Ascending aorta (tissue), 2 donors: ENCODE measurements at places on chromosomes 1 and 21. TPM values are rescaled to one million over a fixed set of nuclear protein-coding genes. Genes with fewer than 3 reads are reported as not detected.
A peak's percentile ranks its signal among the peaks of the same experiment; 100 is the strongest.

Gene MAP3K6
- total RNA-seq: 164 TPM

Gene IL19
- not detected for total RNA-seq

Gene NBPF4
- not detected for total RNA-seq

Gene SLC6A17
- 0.11 TPM for total RNA-seq

Gene KRTAP11-1
- total RNA-seq: not detected

Gene NEXN
- 38.2 TPM for total RNA-seq

- no peak for DNase-seq
Observed at GRCh38 chr1:60153961-60154360, 80.4 kb upstream of the C1orf87 start.

DNA sequence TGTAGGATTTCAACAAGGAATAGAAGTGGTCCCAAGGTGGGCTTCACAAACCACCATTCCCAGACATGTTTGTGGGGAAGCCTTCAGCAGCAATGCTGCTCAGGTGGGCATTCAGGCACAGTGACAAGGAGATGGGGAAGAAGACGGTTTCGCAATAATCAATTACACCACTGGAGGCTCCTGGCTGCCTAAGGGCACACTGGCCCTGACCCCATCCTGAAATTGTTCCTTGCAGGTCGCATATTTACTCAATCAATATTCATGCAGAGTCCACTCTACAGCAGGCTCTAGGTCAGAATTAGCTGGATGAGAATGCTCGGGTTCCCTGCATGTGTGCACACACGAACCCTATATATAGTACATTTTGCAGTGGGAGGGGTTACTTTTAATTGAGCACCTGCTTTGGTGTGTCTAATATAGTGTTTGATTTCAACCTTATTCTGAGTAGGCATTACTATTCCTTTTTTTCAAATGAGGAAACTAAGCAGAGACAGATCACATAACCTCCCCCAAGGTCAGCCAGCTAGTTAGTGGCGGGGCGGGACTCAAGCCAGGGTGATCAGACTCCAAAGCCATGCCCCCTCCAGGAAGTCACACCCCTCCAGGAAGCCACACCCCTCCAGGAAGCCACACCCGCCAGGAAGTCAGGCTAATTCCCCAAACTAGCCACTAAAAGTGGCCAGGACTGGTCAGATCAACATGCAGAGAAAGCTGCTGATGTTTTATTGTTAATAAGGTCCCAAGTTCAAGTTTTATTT, 106.5 kb downstream of the HLCS start:
- peak; percentile 70 for DNase-seq

- DNase-seq: no peak
Observed at GRCh38 chr1:31207046-31207445, 32.6 kb downstream of the NKAIN1 start.

GRCh38 chr1:192603218-192603787, 27.7 kb downstream of the RGS1 start:
- DNase-seq: no peak

DNA sequence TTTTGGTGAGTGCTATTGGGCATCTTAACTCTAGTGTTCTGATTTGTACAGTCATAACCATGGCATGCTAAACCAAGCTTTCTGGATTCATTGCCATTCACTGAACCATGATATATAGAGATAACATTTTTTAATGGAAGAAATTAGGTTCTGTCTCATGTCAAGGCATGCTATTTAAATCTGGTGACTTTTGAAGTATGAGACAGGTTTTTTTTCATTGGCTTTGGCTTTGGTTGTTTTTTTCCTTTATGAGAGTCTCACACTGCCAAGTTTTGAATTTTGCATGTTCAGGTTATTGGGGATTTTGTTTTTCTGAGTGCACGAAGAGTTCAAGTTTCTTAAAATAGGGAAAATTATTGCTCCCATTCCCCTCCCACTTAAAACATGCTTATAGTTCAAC, 141.3 kb upstream of the ADAMTS5 start:
- DNase-seq: no peak

DNA sequence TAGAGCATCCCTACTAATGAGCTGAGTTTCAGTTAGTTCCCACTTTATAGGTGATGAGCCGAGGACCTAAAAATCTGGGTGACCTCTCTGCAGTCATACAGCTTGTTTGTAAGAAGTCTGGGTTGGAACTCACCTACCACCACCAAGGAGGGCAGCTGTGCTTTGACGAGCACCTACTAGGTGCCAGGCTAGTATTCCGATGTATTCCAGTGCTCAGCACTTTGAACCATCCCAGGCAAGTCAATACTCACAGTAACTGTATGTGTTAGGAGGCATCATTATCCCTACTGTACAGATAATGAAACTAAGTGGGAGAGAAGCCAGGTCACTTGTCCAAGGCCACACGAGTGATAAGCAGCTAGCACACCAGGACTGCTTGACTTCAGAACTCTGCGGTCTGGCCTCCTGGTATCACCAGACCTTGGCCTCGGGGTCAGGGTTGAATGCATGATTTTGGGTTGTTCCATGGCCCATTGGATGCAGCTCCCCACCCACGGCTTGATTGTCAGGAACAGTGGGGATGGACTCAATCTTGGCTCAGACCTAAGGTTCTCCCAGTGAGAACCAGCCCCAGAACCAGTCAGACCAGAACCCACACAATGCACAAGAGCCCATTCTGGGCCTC, 20.7 kb downstream of the ECE1 start:
- no peak for DNase-seq

DNA sequence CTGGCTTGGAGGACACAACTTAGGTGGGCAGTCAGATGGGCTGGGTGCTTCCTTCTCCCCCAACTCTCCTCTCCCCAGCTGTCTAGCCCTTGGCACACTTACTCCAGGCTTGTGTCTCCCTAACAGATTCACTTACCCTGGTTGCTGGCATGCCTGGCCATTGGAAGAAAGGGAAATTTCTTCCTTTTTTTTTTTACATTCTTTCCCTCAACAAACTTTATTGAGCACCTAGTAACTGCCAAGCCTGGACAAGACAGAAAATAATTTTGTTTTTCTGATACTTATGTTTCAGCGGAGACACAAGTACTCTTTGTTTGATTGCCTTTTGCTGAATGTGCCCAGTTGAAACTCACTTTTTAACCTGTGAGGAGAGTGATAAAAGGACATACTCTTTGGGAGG, 144.3 kb upstream of the KCNJ6 start:
- no peak for DNase-seq

DNA sequence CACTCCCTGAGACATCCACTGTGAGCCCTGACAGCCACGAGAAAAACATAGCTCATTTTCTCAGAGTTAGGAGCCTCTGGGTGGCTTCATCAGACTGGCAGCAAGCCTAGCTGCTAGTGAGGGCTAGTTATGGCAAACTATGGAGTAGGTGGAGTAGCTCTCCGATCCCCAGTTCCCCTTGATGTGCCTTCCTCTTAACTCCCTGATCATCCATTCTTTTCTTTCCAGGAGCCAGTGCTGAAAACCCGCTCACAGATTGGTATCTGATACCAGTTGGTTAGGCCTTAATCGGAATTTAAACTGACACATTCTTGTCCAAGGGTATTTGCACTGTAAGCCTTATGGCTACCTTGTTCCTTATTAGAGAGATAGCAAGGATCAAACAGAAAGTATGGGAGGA, 31.4 kb upstream of the PAXBP1 start:
- DNase-seq: no peak

DNA sequence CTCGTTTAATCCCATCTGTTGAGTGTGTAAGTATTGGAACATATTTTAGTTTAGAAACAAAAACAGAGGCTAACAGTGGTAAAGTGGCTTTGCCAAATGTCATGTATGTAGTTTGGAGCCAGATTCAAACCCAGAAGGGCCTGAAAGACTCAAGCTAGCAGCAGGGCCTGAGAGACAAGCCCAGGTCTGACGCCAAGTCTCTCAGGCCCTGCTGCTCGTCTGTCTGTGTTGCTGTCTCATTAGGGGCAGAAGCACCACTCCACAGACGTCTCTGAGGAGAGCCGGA, 8.3 kb downstream of the CITED4 start:
- DNase-seq: no peak

- DNase-seq: no peak
Observed at GRCh38 chr21:34730756-34731445, 62.1 kb downstream of the CLIC6 start.

GRCh38 chr1:107405236-107405635, 264.4 kb downstream of the NTNG1 start:
- DNase-seq: no peak

DNA sequence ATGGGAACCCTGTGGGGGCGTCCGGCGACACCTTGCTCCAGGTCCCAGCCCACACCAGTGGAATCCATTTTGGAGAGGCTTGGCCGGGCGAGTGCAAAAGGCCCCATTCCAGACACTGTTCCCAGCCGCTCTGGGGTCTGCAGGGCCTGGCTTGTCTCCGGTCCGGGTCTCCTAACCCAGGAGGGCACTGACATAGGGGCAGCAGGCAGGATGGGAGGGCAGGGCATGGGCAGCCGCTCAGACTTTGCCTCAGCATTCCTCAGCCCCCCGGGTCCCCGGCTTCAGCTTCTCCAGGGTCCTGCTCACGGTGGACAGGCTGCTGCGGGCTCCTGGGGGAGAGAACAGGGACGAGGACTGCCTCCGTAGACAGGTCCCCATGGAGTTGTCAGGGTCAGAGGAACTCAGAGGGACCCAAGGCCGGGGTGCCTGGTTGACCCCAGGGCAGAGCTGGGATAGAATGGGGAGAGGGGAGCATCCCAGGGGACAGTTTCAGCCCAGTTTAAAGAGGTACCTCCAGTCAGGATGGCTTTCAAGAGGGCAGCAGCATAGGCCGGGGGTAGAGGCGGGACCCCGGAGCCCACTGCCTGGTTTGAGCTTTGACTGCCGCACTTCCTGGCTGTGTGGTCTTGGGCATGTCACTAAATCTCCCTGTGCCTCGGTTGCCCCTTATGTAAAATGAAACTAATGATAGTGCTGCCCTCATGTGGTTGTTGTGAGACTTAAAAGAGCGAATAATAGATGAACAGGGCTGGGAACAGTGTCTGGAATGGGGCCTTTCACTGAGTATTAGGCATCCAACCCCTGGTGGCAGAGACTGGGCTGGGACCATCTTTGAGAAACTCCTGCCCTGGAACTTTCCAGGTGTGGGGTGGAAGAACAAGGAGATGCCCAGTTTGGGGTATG, 3.7 kb downstream of the KNCN start:
- DNase-seq: no peak

DNA sequence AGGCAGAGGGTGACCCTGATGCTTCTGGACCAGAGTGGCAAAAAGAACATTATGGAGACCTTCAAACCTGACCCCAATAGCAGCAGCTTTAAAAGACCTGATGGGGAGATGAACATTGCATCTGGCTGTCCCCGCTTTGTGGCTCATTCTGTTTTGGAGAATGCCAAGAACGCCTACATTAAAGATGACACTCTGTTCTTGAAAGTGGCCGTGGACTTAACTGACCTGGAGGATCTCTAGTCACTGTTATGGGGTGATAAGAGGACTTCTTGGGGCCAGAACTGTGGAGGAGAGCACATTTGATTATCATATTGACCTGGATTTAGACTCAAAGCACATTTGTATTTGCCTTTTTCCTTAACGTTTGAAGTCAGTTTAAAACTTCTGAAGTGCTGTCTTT, 45.8 kb downstream of the TRAF5 start:
- DNase-seq: no peak

GRCh38 chr21:39137248-39138178, 45.7 kb downstream of the PSMG1 start:
- DNase-seq: no peak

DNA sequence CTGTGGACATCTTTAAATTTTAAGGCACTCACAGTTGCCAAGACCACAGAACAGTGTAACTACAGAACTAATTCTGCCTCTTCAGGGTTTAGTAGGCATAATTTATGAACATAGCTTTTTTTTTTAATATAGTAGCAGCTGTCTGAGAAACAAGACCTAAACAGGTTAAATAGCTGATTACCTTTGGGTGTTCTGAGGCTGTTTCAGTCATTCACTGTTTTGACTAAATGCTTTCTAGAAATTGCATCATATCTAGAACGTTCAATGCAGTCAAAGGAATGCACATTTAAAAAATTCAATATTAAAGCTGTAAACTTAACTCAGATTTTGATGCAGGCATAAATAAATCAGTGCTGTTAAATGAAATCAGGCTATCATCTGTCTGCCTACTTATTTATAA, 101.6 kb downstream of the BRINP3 start:
- DNase-seq: no peak

GRCh38 chr1:111739925-111740765, 950 bp upstream of the INKA2 start:
- peak; percentile 87 for DNase-seq

DNA sequence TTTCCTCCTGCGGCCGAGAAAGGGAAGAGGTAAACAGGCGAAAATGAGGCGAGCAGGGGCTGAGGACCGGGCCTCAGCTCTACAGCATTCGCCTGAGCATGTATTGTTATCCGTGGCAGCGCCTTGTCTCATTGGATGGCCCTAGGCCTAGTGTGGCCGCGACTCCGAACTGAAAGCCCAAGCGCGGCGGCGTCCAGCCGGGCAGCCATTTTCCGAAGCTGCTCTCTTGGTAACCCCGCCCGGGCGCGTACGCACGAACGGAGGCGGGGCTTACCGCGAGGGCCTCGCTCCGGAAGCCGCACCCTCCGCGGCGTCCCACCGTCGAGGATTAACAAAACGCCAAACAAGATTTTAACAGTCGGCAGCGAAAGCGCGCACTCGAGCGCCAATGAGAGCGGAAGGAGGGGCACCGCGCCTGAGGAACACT, 797 bp upstream of the USP1 start:
- no peak for DNase-seq

DNA sequence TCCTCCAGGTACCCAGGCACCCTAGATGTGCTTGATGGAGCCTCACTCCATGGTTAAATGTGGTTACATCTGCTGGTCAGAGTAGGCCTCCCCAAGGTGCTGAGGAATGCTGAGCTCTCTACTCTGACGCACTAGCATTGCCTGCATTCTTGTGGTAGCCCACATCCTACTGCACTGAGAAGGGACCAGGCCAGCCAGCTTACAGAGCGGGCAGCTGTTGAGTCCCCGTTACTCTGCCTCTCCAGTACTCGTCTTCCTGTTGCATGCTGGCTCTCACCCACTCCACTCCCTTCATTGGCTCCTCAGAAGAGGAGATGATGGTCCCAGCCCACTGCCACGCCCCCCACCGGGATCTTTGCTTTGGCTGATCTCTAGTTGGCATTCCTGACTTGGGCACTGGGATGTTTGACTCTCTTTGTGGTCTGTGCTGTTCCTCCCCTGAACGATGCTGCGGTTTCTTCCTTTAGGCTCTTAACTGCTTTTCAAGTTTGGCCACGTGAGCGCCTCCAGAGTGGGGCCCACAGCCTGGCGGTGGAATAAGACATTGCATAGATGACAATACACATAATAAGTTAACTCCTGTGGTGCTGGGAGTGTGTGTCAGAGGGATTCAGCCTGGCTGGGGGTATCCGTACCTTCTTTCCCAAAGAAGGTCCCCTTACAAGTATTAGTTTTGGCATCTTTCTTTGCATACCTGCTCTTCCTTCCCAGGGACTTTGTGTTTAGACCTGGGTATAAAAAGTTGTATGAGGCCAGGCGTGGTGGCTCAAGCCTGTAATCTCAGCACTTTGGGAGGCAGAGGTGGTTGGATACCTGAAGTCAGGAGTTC, 18.6 kb downstream of the AZIN2 start:
- peak; percentile 79 for DNase-seq
